ENCODE measurements at places on chromosomes 4 and X.

DNA sequence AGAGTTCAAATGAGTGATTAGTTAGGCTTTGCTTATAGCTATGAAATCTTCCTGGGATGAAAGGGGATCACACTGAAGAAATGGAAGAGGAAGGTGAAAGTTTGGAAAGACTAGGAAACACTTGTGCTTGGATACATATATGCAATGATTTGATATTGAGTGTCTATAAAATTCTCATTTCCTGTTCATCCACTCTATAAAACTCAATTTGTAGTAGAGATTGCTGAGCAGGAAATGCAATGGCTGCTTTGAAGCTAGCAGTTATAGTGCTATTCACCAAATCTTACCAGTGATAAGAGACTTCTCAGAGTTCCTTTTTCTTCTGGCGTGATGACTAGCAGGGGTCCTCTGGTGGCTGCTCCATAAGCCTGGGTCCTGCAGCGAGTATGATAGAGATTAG, 128.1 kb upstream of the HPF1 start:
- no peak for DNase-seq

DNA sequence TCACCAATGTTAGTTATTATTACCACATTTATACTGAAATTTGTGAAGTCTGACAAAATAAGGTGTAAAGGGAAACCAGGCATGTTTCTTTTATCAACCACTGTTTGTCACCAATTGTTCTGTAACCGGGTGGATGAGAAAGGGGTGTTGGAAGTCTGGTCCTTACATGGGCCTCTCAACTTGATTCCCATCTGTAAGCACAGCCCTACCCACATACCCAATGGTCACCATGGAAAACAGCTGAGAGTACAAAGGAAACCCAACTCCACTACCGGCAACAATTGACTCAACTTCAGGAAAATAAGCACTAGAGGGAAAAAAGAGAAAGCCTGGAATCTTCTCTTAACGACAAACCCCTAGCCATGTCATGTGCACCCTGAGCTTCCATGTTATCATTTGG, 70.8 kb upstream of the PTCHD1 start:
- DNase-seq: no peak

DNA sequence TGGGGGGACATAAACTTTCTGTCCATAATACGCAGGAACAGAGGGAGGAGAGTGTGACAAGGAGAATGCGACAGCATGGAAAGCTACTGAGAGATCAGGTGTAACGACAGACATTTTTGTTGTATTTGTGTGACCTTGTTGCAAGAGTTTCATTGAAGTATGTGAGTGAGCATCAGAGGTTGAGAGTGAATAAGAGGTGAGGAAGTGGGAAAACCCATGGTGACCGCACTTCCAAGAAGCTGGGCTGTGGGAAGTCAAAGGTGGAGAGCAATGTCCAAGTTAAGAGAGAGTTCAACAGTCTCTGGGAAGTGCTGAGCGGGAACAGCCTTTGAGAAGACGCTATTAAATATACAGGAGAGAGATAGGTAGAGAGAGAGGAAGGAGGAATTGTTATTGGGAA, 76.4 kb upstream of the PGRMC2 start:
- DNase-seq: no peak

DNA sequence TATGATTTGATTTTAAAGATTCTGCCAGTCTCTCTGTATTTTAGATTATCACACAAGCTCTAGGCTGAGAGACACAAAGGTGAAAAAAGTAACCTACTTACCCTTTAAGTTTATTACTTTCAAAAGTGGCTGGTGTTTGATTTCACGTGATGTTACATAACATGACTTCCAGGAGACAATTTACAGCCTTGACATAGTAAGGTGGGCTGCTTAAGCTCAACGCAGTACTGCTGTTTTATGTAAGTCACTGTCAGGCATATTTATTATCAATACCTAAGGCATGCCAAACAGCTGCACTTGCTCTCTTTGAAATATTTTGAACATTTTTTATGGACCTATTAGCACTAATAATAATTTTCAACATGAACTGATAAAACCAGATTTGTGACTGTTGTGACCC, 451.5 kb upstream of the FAM241A start:
- DNase-seq: peak; percentile 77

GRCh38 chr4:148630051-148630450, 187.8 kb upstream of the NR3C2 start:
- no peak for DNase-seq

- DNase-seq: peak; percentile 9
Observed at GRCh38 chr4:25011135-25011866, 19.4 kb downstream of the LGI2 start.

- no peak for DNase-seq
Observed at GRCh38 chr4:143023239-143023918, 161.3 kb upstream of the USP38 start.

GRCh38 chr4:184747034-184747830, 13.3 kb upstream of the CENPU start:
- no peak for DNase-seq

GRCh38 chr4:121057466-121057922, 14.8 kb downstream of the NDNF start:
- peak; percentile 90 for DNase-seq

DNA sequence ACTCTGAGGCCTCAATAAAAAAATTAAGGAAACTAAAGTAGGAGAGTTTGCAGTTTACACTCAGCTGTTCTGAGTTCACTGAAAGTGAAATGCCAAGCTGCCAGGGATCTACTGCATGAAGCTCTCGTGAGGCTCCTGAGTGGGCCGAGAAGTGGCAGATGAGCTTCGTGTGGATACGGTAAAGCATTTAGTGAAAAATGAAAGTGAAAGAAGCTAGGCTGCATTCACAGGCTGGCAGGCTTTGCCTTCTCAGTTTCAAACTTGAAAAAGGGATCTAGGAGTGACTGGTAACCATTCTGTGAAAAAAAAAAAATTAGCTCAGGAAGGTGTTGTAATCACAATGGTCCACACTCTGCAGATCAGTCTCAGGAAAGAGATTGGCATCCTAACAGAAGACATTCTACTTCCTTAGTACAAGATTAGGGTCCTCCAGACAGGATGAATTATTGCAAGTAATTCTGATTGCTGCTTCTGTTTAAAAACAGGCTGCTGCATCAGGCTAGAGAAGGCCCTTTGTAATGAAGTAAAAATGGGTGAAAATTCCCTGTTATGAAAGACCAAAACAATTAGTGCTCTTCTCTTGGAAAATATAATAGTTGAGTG, 679.9 kb downstream of the RPA4 start:
- DNase-seq: no peak

- DNase-seq: no peak
Observed at GRCh38 chrX:22015139-22015750, 16.9 kb upstream of the PHEX start.

DNA sequence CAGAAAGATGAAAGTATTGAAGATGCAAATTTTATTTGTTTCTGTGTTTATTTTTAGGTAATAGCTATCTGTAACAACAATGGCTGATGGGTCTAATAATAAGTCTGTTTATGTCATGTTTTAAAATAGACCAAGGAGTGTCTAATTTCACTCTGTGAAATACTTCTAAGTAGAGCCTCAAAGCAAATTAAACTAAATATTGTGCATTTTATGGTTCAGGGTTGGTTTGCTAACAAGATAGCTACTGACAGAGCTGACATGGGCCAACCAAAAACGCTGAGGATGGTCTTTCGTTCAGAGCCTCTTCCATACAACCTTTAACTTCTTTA, 437.6 kb upstream of the CTSO start:
- no peak for DNase-seq

DNA sequence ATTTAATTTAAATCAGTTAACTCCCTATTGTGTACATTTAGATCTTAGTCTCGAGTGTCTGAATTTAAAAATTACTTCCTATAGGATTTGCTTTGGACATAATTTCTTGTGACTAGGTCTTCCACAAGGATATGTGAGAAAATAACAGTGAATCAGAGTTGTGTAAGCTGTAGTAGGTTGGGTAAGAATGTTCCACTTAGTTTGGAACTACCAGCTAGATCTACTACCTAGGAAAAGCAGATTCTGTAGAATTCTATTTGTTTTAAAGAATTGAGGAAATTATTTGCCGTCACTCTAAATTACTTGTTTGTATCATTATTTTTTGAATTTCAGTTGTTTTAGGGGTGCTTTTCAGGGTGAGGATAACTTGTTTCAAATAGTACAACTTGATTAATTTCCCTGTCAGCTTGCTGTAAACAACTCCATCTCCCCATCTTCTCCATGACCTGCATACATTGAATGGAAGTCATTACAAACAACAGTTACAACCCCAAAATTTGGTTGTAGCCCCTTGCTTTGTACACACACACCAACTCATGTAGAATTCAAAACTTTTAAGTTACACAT, 1.3 kb downstream of the MTHFD2L start:
- DNase-seq: no peak

- no peak for DNase-seq
Observed at GRCh38 chr4:122163767-122164166, 11.6 kb downstream of the BLTP1 start.

- no peak for DNase-seq
Observed at GRCh38 chrX:68874076-68874475, 45.3 kb downstream of the EFNB1 start.

- no peak for DNase-seq
Observed at GRCh38 chr4:25813448-25814106, 49.2 kb downstream of the SEL1L3 start.

DNA sequence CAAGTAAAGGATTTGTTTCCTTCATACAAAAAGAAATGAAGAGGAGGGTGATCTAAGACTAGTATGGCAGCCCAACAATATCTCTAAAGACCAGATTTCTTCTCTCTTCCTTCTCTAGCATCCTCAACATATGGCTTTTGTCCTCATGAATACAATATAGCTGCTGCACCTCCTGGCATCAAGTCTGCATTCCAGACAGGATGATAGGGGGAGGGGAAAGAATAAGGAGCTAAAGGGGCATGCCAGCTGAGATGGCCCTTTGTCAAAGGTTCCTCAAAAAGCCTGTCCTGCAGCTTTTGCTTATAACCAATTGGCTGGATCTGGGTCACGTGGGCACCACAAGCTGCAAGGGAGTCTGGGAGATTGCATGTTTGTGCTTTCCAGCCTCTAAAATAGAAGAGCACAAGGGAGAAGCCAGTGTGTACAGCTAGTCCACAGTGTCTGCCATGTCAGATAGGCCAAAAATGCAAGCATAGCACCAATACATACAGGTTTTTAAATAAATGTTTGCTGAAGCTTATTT, 132.6 kb downstream of the BCOR start:
- no peak for DNase-seq

Measured in SK-N-DZ (cell line).